ENCODE measurements at places on chromosomes 12 and 14.
A peak's percentile ranks its signal among the peaks of the same experiment; 100 is the strongest.

DNA sequence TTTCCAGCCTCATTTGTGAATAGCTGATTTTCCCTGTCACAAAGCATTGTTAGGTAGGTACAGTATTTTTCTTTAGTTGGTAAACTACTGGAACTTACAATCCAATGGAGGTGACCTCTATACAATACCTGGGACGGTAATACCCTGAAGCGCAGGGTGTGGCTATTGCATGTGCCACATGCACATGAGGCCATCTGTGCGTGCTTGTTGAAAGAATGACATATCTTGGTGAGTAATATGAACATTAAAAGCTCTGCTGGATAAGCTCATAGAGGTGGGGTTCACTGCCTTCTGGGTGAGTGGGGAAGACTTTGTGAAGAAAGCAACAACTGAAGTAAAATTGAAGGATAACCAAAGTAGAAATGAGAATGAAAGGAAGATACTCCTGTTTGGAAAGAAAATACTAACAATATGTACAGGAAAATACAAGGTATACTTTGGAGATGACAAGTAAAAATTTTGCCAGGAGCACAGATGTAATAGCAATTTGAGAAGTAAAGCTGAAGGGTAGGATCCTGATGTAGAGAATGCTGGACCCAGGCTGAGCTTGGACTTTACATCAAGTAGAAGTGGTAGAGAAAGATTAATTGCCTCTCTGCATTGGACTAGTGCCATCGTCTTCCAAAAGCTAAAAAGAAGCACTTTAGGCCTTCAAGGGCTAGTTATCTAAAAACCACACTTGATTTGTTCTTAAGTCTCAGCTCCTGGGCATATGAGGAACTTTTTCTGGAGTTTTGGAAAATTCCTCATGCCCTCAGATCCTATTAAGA, 97.1 kb downstream of the SLC38A6 start:
- peak; percentile 45 for DNase-seq

DNA sequence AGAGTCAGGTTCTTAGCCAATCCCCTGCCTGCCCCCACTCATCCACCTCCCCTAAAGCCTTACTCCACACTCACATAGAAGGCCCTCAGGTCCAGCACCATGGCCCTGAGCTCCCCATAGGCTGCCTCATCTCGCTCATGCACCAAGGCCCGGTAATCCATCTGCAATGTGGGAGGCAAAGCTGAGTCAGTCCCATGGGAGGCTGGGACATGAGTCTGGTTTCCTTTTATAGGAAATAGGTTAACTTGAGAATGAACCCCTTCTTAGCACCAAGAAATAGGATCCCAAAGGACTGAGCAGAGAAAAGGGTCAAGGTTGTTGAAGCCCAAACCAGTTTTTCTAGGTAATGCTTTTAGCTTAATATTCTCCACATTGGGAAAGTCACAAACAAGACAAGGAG, 2.1 kb upstream of the EMC9 start:
- no peak for DNase-seq

- no peak for DNase-seq
Measured at GRCh38 chr14:70956511-70956910, 49.3 kb downstream of the PCNX1 start.

DNA sequence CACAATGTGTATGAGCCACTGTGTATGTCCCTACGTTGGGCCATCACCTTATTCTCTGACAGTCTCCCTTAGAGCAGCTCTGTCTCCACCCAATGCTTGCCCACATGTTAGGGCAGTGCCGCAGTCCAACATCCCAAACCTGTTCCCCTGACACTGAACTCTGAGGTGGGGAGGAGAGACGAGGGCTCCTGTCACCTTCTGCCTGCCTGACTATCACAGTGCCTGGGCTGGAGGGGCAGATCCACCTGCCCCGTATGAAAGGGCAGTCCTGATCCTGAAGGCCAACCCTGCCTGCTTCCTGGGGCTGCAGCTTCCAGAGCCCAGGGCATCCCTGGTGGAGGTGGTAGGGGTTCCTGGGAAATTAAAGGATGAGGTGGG, 2.2 kb downstream of the TGM1 start:
- no peak for DNase-seq

DNA sequence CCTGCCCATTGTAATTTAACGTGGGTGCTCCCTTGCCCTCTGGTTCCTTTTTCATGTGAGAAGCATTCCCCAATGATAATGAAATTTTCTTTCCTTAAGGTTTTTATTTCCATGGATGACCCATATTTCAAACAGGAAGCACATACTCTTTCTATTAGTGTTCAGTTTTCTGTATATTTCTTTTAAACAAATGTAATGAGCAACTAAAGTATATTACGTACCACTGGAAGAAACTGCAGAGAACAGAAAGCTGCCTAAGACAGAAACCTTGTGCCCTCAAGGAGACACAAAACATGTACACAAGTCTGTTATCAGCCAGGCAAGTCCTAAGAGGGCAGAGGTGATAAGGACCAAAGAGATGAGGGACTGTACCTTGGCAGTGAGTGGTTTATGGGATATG, 414.9 kb downstream of the ETNK1 start:
- DNase-seq, result no peak

- DNase-seq, result no peak
Measured at GRCh38 chr14:95328729-95329503, 9.2 kb upstream of the CLMN start.

DNA sequence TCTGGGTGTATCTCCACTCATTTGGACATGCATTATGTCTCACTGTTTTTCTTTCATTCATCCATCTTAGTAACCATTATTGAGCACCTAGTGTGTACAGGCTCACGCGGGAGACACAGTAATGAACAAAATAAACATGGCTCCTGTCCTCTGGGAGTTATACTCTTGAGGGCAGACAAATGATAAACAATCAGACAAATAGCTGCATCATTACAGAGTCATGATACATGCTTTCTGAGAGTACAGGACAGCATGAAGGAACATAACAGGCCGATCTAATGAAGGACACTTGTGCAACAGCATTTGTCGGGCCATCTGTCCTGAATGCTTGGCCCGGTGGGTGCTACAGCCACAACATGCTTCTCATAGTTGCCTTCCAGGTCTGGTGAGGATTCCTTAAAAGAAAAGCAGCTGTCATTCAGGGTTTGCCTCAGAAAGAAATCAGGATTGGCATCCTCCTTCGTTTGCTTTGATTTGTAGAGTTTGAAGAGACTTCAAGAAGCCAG, 77.2 kb upstream of the EGLN3 start:
- DNase-seq, result no peak

- no peak for DNase-seq
Measured at GRCh38 chr12:132367852-132368251, 38.5 kb upstream of the GALNT9 start.

DNA sequence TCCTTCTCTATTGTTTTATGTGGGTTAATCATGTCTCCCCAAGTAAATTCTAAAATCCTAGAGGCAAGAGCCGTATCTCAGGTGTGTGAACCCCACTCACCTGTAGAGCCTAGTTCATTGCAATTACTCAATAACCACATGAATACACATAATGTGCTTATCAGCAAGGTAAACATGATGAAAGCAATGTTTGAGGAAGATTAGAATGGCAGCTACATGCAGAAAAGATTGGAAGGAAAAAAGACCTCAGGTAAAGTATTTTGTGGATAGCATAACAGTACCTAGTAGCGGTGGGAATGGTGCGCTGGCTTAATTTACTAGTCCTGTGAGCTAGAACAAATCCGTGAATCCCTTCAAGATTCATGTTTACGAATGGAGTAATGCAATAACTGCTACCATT, 5.3 kb upstream of the KRAS start:
- no peak for DNase-seq

- DNase-seq, result no peak
Measured at GRCh38 chr14:79584679-79585078, 626.6 kb downstream of the DIO2 start.

DNA sequence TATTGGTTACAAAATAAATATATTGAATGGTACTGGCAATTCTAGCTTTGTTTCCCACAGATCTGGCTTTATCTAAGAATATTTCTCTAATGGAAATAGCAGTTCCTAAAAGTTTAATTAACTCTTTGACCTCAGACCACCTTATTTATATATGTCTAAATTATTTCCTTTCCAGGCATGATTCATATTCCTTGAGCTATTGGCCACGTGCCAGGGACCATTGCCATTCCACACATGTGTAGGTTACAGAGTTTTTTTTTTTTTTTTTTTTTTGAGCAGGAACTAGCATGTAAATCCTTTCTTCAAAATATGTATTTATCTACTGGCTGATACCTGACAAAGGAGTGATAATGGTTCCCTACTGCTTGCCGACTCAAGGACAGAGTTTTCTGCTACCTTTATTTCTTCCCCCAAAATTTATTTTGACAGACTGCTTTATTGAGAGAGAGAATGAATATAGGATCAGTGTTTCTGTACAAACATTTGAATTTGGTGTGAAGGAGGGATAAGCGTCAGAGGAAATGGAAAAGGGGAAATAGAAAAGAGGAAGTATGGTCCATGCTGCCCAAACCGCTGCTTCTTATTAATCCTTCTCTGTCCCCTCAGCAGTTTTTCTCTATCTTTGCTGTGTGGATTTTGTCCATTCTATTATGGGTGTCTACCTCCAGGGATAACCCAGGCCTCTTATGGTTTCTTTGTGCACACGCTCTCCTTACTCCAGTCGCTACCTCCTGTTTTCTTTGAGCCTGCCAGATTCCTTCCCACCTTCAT, 36.4 kb downstream of the PDE3A start:
- no peak for DNase-seq

DNA sequence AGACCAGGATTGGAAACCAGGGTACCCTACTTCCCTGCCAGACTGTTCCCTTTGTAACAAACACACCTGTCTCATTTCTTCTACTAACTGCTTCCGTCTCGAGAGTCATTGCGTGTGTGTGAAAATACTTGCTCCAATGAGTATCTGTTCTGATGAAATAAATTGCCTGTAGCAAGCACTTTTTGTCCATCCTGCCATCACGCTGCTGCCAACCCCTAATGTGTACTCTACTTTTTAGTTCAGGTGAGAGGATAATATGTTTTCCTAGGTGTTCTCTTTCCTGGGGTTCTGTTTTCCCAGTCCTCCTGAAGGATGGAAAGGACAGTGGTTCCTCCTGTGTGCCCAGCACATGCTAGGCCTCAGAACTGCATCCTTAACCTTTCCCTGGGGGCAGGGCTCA, 1.0 kb downstream of the TUNAR start:
- no peak for DNase-seq

DNA sequence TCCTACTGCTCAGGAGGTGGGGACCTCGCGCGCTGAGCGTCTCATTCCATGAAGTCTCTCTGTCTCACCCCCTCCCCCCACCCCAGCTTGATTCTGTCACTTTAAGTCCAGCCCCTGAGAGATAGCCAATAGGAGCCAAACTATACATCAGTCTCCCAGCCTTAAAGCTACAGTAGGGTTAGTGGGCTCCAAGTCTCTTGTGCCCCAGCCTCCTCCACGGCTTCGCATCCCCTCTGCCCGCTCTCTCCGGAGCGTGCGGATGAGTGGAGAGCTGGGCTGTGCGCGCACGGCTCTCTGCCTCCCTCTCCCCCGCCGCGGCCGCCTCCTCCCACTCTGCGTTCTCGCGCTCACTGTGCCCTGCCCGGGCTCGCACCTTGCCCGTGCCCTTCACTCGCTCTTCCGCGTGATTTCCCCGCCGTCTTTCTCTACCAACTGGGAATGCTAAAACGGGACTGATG, at the start of gene ESRRB:
ESRRB (plus strand) TSS at position 191 of the 458 bp plus-strand sequence; CDS start at position 456, 265 bp downstream.
- DNase-seq, result peak; percentile 31

GRCh38 chr12:110933326-110933974, 13.1 kb upstream of the MYL2 start:
- no peak for DNase-seq

DNA sequence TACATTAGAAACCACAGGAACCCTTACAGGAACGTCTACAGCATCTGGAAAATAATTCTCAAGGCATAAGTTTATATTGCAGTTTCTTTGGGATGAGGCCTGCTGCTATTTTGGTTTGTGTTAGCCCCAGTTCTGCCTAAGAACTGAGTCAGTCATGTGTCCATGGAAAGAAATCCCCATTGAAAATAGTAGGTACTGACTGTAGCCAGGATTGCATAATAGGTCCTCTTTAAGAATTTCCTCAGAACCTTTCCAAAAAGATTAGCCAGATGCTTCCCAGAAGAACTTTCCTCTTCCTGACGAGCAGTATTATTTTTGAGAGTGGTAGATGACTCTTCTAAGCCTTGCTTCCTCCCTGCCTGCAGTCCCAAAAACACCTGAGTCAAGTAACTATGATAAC, 52.6 kb downstream of the RASSF8 start:
- no peak for DNase-seq

GRCh38 chr12:121072147-121072546, 33.1 kb upstream of the OASL start:
- DNase-seq, result no peak

DNA sequence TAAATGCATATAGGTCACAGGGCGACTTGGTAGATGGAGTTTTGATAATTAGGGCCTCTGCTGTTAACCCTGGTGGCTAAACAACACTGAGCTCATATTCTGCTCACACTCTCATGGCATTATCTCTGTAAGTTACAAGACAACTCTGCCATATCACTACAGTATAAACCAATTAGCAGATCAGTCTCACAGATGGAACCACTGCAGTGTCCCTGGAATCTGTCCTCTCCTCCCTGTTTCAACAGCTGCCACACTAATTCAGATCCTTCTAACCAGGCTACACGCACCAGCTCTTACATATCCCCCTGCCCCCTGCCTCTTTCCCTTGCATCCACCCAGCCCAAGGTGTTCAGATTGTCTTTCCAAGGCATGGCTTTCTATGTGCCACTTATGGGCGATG, 161.0 kb upstream of the RMST start:
- no peak for DNase-seq

DNA sequence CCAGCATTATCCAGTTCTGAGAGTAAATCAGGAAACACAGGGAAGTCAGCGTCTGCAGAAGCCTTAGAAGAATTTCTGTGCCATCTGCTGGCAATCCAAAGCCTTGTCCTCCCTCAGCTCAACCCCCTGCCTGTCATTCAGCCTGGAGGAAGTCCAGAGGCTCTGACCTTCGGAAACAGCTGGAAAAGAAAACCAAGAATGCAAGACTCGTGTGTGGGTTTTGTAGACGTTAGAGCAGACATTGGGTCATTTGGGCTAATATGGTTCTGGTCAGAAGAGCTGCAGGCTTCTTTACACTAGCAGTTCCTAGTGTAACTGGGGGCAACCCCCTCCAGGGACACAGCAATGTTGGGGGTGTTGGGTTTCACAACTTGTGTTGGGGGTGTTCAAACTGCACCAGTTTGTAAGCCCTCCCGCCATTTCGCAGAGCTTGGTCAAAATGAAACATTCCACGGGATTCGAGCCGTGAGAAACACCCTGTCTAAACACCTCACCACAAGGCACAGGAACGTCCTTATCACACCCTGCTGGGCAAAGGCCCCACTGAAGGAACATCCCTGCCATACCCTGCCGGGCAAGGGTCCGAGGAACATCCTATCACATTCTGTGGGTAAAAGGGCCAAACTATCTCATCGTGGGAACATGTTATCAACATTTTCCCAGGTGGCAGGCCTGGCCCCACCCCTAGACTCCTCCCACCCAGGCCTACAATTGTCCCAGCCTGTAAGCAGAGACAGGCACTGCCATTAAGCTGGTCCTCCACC, 21.0 kb upstream of the SERPINA4 start:
- DNase-seq, result no peak

GRCh38 chr14:93745603-93746273, 42.5 kb downstream of the PRIMA1 start:
- no peak for DNase-seq

GRCh38 chr14:73428353-73428824, 30.0 kb downstream of the NUMB start:
- no peak for DNase-seq
